NCI-H748 treated with DMSO at 0.1 percent for 48 hours (cell line): ENCODE measurements at places on chromosomes 12 and 14.

GRCh38 chr14:39229222-39229543 lies 4.5 kb upstream of the MIA2 start:
- no peak for DNase-seq

DNA sequence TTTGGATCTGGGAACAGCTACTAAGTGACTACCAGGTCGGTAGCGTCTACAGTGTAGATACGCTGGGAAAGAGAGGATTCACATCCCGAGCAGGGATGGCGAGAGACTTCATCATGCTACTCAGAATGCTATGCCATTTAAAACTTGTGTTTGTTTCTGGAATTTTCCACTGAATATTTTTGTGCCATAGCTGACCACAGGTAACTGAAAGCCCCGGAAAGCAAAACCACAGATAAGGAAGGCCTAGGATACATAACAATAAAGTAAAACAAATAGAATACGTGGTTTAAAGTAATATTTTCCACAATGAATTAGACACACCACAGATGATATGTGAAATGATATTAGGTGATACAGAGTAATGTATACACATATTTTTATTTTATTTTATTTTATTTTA lies 7.9 kb upstream of the HCAR1 start:
- no peak for DNase-seq

GRCh38 chr12:45726603-45727300 lies 2.8 kb upstream of the ARID2 start:
- DNase-seq = peak; percentile 21

DNA sequence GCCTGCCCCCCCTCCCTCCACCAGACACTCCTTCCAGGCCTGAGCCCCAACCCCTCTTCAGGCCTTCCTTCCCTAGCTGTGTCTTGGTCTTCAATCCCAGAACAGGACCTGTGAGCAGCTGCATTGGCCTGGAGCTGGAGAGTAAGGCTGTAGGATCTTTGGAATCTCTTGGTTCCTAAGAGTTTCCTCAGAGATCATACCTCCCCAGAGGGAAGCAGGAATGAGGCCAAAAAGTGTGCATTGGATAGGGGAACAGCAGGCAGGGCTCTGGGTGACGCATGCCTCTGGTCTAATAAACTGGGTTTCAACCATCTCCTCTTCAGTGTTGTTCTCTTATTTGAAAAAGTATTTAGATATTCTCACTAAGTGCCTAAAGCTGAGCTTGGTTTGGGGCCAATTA lies 1.8 kb upstream of the SMARCD1 start:
- no peak for DNase-seq

- DNase-seq = peak; percentile 86
Measured at GRCh38 chr14:100842799-100843198, 16.9 kb downstream of the MEG3 start.

- DNase-seq = no peak
Measured at GRCh38 chr14:64684091-64684490, 20.1 kb upstream of the PLEKHG3 start.

DNA sequence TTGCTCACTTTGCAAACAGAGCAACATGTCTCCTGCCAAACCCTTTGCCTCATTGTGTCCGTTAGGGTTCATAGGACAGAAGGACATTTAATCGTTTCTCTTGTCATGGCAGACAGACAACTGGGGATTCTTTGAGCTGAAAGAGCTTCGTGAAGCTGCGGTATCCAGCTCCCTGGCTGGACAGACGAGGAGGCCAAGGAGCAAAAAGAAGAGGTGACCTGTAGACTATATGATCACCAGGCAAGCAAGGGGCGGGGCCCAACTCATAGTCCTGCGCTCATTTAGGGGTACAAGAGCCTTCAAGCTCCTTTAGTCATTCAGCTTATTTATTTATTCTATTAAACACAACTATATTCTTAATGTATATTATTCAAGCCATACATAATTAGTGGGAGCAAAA lies 66.8 kb upstream of the VRK1 start:
- no peak for DNase-seq

GRCh38 chr12:116777245-116777644 lies 39.1 kb downstream of the RNFT2 start:
- DNase-seq = no peak
